Uterine smooth muscle cell (primary cell): ENCODE measurements at places on chromosomes 2 and 18. TPM values are rescaled to one million over a fixed set of nuclear protein-coding genes. Genes with fewer than 3 reads are reported as not detected.

The MC5R gene
- total RNA-seq: not detected in 2 replicates

The BOLL gene
- not detected in 2 replicates for total RNA-seq

The TGOLN2 gene
- total RNA-seq: 108 and 121 TPM in 2 replicates

The RNF152 gene
- 9.3 and 15.4 TPM in 2 replicates for total RNA-seq

The CPO gene
- total RNA-seq: 0.12 TPM in 1 of 2 replicates, not detected in the other

The CCDC74B gene
- total RNA-seq: 7.5 and 9.8 TPM in 2 replicates

The TRIM43 gene
- total RNA-seq: not detected in 2 replicates

The MCFD2 gene
- total RNA-seq: 254 and 260 TPM in 2 replicates

The MSGN1 gene
- total RNA-seq: not detected in 2 replicates

The POTEF gene
- 0.22 TPM in 1 of 2 replicates, not detected in the other for total RNA-seq

The COLEC11 gene
- under 0.01 TPM in 1 of 2 replicates, not detected in the other for total RNA-seq

The ACMSD gene
- total RNA-seq: not detected in 2 replicates

The CD8B2 gene
- total RNA-seq: not detected in 2 replicates

The EPB41L3 gene
- total RNA-seq: 8.7 and 16.6 TPM in 2 replicates

The PSD4 gene
- 5.1 and 10.0 TPM in 2 replicates for total RNA-seq

The LAMA1 gene
- total RNA-seq: 67.1 and 184 TPM in 2 replicates

The SGO2 gene
- total RNA-seq: 9.9 and 27.8 TPM in 2 replicates

The PLGLB2 gene
- 0.33 and 2.1 TPM in 2 replicates for total RNA-seq

The NGEF gene
- 1.2 and 13.7 TPM in 2 replicates for total RNA-seq

The MORN2 gene
- total RNA-seq: 15.0 and 15.5 TPM in 2 replicates

The CNDP1 gene
- total RNA-seq: 0.12 TPM in 1 of 2 replicates, not detected in the other

The CHRND gene
- total RNA-seq: not detected in 2 replicates

The CACNB4 gene
- total RNA-seq: 0.33 and 0.87 TPM in 2 replicates

The COL3A1 gene
- total RNA-seq: 841 and 1,747 TPM in 2 replicates

The NAB1 gene
- 29.0 and 34.6 TPM in 2 replicates for total RNA-seq
